Fibroblast of skin of back (primary cell): ENCODE measurements at places on chromosomes 7 and 10.

- no peak for DNase-seq
Measured at GRCh38 chr7:155529845-155530244, 16.5 kb downstream of the CNPY1 start.

- peak; percentile 18 for DNase-seq
Measured at GRCh38 chr10:7529638-7530037, 118.8 kb upstream of the SFMBT2 start.

DNA sequence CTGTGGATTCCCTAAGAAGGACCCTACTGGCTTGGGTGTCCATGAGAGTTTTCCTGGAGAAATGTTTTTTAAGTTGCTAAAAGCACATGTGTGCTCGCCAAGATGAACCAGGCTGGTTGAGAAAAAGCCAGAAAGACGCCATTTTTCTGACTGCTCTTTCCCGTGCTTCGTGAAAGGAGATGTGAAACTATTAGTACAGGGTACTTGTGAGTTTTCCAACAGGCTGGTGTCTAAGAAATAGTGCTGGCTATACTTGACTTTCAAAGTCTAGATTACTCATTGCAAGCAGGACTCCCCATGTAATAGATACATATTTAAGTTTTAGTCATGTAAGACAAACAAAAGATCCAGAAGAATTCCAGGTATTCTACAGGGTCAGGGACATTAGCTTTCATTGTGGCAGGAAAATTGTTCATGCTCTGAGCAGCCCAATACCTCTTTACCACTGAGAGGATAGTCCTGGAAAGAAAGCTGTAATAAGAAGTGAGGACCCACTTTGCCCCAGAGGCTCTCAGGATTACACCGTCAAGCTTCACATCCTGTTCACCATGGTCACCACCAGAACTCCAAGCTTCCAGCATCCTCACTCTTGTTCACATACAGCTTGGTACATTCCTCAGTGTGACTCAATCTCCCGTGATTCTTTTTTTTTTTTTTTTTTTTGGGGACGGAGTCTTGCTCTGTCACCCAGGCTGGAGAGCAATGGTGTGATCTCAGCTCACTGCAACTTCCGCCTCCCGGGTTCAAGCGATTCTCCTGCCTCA lies 43.8 kb upstream of the ICA1 start:
- DNase-seq = no peak

GRCh38 chr10:3950676-3951275 lies 165.8 kb upstream of the KLF6 start:
- no peak for DNase-seq

DNA sequence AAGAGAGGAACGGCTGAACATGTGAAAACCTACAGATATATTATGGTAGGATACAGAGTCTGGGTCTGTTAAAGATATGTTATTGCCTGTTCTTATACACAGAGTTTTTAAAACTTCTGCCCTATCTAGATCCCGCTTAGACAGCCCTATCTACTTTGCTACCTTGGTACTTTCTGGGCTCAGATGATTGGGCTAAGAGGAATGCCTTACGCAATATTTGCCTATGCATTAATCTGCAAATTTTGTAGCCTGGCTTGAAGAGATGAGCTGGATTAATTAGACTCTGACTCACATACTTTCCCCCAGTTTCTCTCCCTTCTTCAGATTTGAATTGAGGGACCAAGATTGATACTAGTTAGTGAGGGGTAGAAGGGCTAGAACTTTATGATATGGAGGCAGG lies 33.6 kb upstream of the A1CF start:
- peak; percentile 8 for DNase-seq

DNA sequence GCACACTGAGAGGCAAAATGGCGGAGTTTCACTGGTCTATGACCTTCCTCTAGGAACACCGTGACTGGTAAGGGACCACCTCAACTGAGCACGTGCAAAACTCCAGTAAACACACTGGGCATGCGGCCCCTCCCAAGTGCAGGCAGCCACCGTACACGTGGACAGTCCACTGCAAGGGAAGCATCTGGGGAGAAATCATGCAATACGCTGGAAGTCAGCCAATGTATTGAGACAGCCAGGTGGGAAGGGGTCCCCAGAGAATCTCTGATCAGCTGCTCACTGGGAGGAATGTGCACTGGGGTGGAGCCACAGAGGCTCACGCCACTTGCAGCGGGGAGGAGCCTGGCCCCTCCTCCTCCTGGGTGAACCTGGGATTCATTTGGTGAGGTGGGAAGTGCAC lies 49.3 kb downstream of the CFAP46 start:
- DNase-seq = no peak

GRCh38 chr7:40311307-40311706 lies 176.5 kb downstream of the SUGCT start:
- DNase-seq = no peak

- peak; percentile 64 for DNase-seq
Measured at GRCh38 chr10:44369296-44369695, 15.6 kb downstream of the CXCL12 start.

- no peak for DNase-seq
Measured at GRCh38 chr10:132652936-132653590, 115.5 kb downstream of the INPP5A start.
